ENCODE measurements at places on chromosomes 3 and 15. TPM values are rescaled to one million over a fixed set of nuclear protein-coding genes. Genes with fewer than 3 reads are reported as not detected.
A peak's percentile ranks its signal among the peaks of the same experiment; 100 is the strongest.

DNA sequence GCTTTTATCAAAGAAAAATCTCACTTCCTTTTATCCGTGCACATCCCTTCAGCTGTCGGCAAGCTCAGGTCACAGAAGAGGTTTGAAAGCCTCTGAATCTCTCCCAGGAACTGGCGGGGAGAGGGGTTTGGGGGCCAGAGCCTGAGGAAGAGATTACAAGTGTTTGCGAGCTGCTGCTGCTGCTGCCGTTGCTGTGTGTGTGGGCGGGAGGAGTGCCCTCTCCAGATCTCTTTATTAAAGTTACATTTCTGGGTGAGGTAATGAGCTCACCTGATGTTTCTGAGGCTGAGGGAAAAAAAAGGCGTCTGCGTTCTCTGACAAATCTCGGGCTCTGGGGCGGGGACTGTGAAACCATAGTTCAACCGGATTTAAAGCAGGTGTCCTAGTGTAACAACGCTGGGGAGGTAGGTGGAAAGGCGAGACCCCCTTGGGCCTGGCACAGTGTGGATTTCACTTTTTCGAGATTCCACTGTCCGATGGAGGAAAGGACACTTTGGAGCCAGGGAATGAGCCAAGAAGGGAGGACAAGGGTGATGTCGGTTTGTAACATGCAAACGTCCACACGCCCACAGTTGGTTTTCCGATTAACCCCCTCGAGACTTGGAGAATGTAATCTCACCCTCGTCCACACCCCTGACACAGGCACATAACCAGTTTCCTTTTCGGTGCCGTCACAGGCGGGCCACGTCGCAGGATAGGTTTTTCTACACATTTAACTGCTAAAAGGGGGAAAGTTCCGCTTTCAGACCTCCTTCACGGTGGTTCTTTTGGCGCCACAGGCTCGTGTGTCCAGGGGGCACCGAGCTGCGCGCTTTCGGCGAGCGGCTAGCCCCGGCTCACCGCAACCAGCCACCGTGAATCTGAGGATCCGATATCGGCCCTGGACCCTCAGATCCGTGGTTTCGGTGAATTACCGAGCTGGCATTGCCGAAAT lies 2.1 kb downstream of the ALCAM start:
- peak; percentile 84 for DNase-seq

DNA sequence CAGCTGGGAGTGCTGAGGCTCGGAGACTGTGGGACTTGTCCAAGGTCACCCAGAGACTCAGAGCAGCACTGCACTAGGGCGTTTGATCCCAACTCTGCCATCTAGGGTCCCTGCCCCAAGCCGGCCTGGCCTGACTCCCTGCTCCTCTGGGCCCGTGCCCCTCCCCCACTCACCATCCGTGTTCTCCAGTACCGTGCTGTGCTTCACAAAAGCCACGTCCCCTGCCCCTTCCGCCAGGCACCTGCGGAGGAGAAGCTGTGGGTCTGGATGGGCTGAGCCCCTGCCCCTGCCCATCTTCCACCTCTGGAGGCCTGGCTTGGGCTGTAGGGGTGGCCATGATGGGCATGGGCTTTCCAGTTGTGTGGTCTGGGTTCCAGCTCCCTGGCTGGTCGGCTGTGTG lies 8.4 kb downstream of the MELTF start:
- no peak for DNase-seq

GRCh38 chr15:40272485-40273056 lies 10.3 kb downstream of the ANKRD63 start:
- no peak for DNase-seq

DNA sequence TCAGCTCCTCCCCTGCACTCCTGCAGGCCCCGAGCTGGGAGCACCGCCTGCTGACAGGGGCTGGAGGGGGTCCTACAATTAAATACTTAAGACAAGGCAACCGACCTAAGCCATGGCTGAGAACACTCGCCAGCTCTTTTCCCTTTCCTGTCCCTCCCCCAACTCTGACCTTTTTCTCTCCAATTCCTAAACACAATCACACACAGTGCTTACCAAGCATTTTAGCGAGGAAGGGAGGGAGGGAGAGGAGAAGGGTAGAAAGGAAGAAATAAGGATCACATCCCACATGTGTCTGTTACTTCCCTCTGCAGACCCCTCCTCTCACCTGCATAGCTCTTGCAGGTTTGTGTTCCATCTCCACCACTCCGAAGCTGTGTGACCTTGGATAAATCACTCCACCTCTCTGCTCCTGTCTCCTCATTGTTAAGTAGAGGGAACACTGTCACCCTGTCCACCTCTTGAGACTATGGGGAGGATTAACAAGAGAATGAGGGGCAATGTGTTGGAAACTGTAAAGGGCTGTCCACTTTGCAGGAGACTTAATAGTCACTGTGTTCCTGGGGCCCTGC lies 63.6 kb downstream of the CYP11A1 start:
- no peak for DNase-seq

DNA sequence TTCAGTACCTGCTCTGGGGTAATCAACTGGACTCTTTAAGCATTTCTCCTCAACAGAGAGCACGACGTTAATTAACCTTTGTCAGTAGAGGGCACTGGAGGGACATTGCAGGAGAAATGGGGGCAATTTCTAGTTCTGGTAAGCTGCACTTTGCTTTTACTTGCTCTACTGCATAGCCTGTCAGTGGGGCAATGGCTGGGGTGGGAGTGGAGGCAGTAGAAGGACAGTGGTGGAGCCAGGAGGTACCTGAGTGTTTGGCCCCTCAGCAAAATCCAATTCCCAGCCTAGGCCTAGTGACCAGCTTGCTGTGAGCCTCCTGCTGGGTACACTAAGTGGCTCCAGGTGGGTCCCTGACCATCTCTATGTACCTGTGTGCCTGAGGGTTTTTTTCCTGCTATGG lies 18.3 kb upstream of the MED12L start:
- no peak for DNase-seq

GRCh38 chr3:192262001-192262400 lies 465.3 kb downstream of the FGF12 start:
- DNase-seq = no peak

DNA sequence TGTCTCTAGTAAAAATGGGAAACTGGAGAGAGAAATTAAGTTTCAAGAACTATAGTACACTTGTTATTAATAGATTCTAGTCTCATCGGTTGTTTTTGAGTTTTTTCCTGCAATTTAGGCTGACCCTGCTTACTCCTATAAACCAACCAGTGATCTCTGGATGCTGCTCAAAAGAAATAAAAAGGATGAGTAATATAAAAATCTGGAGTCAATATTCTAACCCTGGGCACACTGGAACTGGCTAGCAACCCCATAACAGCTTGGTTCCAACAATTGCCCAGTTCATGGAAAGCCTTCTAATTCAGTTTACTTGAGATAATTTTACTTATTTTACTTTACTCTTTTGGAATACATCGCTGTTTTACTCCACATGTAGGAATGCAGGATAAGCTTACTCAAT lies 211.6 kb downstream of the GBE1 start:
- no peak for DNase-seq

- no peak for DNase-seq
Measured at GRCh38 chr3:161990036-161990435, 493.4 kb downstream of the OTOL1 start.

GRCh38 chr3:143750841-143751240 lies 97.4 kb downstream of the SLC9A9 start:
- no peak for DNase-seq

DNA sequence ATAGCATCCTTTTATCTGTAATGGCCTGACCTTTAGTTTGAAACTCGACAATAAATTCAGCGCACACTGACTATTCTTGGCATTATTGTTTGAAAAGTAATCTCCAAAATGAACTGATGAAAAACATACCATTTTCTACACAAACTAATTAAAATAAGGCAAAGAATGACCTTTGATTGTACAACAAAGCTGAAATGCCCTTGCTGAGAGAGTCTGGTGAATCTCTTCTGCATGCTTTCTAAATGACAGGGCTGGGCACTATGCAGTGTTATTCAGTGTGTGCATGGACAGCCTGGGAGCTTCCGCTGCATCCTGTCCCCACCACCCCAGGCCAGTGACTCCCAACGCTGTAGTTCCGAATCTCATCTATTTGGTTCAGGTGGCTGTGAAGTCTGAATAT lies 530.8 kb downstream of the FOXP1 start:
- DNase-seq = no peak

DNA sequence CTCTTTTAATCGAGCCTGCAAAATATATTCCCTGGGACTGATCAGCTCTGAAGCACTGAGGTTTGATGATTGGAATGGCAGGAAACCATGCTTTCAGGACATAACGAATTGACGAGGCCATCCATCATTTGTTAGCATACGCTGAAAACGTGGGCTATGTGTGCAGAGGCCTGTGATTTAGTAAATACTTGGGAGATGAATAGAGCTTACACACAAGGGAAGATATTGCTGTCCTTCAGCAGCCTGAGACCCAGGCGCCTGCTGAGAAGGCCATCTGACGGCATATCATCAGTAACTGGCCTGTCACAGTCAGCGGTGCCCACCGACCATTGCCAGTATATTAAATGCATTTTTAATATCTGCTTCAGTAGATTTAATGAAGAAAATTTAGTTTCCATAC lies 16.2 kb downstream of the CDIN1 start:
- no peak for DNase-seq

GRCh38 chr15:73682600-73683090 lies 1.5 kb upstream of the CD276 start:
- no peak for DNase-seq

- no peak for DNase-seq
Measured at GRCh38 chr15:53472883-53473282, 286.6 kb downstream of the WDR72 start.

- no peak for DNase-seq
Measured at GRCh38 chr3:141450727-141451375, 36.0 kb upstream of the RASA2 start.

GRCh38 chr15:60485365-60486055 lies 6.6 kb upstream of the ICE2 start:
- DNase-seq = no peak

GRCh38 chr3:59046839-59047238 lies 3.0 kb downstream of the CFAP20DC start:
- DNase-seq = no peak

- no peak for DNase-seq
Measured at GRCh38 chr3:83928391-83928790, 1030.4 kb upstream of the CADM2 start.

MORC1 gene
- not detected for total RNA-seq

ARPP21 gene
- not detected for total RNA-seq

RPP14 gene
- total RNA-seq = 11.4 TPM

CGNL1 gene
- total RNA-seq = 46.0 TPM

CHRM5 gene
- total RNA-seq = not detected

FETUB gene
- total RNA-seq = not detected

GREM1 gene
- 3.1 TPM for total RNA-seq

APBA2 gene
- total RNA-seq = 3.8 TPM

CISH gene
- 48.8 TPM for total RNA-seq

MKRN2OS gene
- not detected for total RNA-seq

LRRC31 gene
- 1.1 TPM for total RNA-seq

GPR62 gene
- total RNA-seq = not detected
